ENCODE measurements at places on chromosomes 6 and 20.

- no peak for DNase-seq
Measured at GRCh38 chr6:153673225-153673624, 365.8 kb upstream of the OPRM1 start.

GRCh38 chr20:9889270-9889981 is 50.5 kb upstream of the PAK5 start:
- DNase-seq, result no peak

DNA sequence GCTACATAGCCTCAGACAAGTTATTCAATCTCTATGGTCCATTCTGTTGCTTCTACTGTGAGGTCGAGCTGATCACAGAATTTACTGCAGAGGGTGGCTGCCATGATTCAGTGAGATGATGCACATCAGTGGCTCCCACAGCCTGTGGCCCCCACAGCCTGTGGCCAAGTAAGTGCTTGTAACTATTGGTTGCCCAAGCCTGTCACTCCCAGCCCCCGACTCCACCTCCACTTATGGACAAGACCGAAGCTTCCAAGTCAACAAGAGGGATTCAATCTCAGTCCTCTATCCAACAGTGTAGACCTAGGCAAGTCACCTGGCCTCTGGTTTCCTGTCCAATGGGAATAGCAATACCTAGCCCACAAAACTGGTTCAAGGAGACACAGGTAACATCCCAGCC is 8.2 kb downstream of the KCNK5 start:
- DNase-seq, result no peak

GRCh38 chr6:46720401-46720800 is 14.8 kb downstream of the PLA2G7 start:
- DNase-seq, result no peak

- no peak for DNase-seq
Measured at GRCh38 chr6:34731393-34732060, 25.8 kb upstream of the SNRPC start.

- no peak for DNase-seq
Measured at GRCh38 chr6:137342607-137343190, 123.5 kb upstream of the IFNGR1 start.

- no peak for DNase-seq
Measured at GRCh38 chr6:43146709-43147688, 24.1 kb upstream of the SRF start.
